Retinal pigment epithelial cell (primary cell): ENCODE measurements at places on chromosomes 1 and 21.

DNA sequence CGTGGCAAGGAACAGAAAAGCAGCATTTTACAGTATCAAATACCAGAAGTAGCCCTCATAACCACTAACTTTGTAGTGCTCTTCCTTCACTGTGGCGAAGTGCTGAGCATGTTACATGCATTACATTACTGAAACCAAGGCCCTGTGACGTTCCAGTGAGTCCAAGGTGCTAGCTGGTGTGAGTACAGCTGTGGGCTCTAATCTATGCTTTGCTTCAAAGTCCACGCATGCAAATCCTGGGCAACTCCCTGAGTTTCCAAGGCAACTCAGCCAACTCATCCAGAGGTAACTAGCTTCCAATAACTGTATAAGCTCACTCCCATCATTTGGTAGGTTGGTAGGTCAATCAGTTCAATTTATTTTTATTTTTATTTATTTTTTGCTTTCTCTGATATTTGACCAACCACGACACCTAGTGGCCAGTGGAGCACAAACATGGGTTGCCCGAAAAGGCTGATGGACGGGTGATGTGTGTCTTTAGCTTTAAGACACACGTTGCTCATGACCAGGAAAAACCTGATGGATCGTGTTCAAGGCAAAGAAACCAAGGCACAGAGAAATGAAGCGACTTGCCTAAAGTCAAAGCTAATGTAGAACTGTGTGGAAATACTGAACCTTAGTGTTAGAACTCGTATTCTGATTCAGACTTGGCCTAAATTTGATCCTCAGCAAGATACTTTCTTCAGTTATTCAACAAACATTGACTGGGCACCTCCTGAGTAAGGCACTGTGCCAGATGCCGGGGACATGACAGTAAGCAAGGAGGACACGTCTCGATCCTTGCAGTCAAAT, 73.0 kb downstream of the GNG12 start:
- DNase-seq: no peak

DNA sequence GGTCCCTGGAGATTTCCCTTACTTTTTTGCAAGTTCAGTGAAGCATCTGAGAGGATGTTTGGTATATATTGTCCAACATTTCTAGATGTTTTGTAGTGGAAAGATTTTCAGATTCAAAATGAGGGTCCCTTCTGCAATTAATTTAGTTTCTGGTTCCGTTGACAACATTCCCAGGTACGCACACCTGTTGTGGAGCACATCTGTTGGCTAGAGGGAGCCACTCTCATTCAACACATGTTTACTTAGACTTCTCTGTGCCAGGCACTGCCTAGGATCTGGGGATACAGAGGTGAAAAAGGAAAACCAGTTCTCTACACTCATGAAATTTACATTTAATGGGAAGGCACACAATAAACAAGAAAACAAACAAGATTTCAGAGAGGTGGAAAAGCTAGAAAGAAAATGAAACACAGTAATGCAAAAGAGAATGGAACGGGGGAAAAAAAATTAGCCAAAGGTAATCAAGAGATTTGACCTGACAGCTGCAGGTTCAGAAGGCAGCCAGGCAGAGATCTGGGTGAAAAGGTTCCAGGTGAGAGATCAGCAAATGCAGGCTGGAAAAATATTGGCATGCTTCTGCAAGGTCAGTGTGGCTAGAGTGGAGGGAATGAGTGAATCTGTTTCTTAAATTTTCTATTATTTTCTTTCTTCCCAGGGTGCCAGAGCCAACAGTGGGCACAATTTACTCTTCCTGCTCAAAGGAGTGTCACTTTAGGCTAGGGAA, 48.4 kb upstream of the KAZN start:
- no peak for DNase-seq

DNA sequence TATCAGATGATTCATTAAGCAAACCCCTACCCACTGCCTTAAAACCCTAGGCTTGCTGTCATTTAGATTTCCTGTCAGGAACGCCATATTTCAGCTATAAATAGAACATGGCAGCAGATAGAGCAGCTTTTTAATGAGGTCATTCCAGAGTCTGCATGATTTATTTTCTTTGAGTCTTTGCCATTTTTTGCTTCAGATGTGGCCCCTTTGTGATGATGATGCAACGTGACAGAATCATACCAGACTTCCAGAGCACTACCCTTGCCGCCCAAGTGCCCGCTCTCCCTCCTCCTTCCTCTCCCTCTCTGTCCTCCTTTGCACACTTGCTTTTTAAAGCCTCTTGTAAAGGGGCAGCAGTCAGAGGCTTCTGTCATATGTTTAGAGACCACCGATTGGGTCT, 55.5 kb upstream of the TRIM67 start:
- DNase-seq: peak; percentile 91

DNA sequence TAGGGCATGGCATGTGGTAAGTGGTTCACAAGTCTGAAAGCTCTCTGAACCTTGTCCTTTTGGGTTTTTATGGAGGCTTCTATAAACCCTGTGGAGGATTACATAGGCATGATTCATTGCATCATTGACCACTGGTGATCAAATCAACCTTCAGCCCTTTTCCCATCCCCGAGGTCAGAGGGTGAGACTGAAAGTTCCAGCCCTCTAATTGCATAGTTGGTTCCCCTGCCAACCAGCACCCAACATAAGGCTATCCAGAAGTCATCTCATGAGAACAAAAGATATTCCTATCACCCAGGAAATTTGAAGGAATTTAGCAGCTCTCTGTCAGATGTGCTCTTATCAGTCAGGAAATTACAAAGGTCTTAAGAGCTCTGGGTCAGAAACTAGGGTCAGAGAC, 89.5 kb upstream of the ARTN start:
- DNase-seq: no peak

DNA sequence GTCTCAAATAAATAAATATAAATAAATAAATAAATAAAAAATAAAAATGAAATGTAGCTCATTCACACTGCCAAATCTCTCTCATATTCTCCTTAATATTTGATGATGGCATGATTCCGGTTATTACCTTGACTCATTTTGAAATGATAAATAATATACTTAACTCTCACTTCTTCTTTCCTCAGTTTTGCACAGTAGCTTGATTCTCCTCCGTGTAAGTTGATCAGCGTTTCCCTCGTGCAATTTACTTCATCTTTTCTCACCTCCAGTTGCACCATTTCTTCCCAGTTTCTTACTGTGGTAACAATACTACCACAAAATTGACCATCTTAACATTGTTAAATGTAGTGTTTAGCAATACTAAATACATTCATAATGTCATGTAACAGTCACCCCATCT, 111.6 kb downstream of the RIPK4 start:
- no peak for DNase-seq

GRCh38 chr1:223700942-223701637, 11.2 kb upstream of the CAPN2 start:
- peak; percentile 92 for DNase-seq

DNA sequence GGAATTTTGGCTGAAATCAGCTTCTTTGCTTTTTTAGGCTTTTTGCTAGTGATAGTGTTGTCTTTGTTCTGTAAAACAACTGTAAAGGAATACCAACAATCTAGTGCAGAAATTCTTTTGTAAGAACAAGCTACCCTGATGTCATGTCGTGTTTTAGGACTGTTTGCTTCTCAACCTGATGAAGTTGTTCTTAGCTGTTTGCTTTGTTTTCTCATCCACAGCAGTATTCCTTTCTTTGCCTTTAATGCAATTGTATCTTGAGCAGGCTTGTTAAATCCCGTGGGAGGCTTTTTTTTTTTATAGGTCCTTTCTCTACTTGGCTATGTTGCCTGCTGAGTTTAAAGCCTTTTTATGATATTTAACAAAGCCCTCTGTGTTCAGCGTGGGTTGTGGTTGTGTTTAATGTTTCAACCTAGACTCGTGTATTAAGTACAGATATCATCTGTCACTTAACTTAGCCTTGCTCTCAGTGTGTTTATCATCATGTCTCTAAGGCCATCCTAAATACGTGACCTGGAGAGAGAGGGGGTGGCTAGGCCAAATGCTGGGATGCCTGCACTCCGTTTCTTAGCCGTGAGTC, 31.6 kb downstream of the ADARB1 start:
- no peak for DNase-seq

- DNase-seq: peak; percentile 93
Observed at GRCh38 chr1:201503397-201504176, 3.3 kb downstream of the CSRP1 start.

- DNase-seq: no peak
Observed at GRCh38 chr1:19859876-19860275, 22.3 kb upstream of the OTUD3 start.

DNA sequence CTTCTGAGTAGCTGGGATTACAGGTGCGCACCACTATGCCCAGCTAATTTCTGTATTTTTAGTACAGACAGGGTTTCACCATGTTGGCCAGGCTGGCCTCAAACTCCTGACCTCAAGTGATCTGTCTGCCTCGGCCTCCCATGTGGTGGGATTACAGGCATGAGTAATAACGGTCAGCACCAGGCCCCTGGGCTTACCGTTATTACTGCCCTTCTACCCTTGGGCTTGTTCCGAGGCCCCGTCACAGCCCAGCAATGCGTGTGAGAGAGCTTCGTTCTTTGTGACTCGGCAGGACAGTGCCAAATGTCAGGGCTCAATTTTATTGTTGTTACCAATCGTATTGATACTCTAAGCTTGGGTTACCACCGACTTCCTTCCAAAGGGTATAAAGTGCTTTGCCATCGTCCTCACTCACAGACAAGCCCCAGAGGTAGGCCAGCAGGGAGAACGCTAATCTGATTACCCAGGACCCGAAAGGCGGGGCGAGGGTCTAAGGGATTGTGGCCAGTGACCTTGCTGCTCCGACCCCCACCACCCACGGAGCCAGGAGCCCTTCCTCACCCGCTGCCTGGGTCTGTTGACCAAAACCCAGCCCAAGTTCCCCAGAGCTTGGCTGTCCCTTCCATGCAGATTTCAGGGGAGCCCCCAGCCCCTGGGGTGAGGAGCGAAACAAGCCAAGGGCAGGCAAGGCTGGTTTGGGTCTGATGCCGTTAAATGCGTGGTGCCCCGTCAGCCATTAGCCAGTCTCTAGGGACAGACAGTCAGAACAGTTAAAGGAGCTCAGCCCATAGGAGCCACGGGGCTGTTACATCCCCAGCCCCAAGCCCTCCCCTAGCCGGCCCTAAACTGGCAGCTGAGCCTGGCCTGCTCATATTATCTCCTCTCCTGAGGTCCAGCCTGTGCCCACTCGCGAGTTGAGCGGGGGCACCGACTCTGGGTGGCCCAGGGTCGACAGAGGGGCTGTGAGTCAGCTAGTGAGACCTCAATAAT, 54.9 kb upstream of the CASZ1 start:
- peak; percentile 26 for DNase-seq

DNA sequence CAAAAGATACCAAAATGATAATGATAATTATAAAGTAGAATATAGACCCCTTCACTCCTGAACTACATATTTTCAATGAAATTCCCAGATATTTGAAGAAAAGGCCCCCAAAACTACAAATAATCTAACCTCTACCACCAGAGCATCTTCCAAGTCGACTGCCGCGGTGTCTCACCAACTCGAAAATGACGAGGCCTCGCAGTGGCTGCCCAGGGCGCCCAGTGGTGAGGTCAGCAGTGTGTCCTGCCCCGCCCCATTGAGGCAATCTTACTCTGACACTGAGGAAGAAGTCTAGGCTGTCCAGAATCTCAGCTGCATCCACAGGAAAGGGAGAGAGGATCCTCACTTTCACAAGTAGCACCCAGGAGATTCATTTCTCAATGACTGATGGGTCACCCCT, 5.2 kb downstream of the DUSP10 start:
- no peak for DNase-seq

GRCh38 chr1:171248841-171249240, 547 bp downstream of the FMO1 start:
- DNase-seq: no peak

GRCh38 chr1:22315315-22316078, 136.2 kb upstream of the ZBTB40 start:
- DNase-seq: no peak

DNA sequence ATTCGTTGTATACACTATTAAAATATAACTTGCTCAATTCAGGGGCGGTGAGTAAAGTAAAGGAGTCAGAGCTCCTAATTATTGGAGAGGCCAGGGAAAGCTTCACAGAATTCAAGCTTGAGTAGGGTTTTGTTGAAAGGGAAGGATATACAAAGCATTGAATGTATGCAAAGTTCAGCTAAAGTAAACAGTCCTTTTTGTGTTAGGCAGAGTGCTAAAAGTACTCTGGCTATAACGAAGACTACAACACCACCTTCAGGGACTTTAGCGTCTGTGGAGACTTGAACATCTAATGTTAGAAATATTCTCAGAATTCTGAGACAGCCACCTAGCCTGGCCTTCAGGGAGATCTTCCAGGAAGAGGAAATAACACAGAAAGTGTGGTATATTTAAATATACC, 1.1 kb downstream of the FALEC start:
- DNase-seq: no peak

DNA sequence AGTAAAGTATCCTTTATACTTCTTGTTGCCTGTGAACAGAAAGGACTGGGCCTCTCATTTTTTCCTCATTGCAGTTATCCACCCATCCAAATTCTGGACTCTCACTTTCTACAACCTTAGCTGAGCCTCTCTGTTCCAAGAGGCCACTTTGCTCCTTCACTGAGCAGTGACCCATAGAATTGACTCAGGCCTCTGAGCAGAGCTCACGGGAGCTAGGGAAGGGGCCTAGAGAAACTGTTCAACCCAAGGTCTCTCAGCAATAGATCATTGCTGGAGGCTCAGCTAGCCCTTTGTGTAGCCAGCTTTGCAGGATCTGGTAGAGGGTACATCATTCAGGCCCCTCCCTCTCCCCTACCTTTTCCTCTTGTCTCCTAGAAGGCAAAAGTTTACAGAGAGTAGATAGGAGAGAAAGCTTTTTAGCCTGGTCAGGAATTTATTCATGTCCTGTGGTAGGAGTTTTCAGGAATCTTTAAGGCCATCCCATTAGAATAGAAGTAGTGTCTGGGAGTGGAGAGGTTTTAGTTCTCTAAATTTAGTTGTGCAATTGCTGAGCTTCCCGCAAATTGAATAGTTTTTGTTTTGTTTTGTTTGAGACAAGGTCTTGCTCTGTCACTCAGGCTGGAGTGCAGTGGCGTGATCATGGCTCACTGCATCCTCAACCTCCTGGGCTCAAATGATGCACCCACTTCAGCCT, 6.7 kb downstream of the INTS3 start:
- no peak for DNase-seq

DNA sequence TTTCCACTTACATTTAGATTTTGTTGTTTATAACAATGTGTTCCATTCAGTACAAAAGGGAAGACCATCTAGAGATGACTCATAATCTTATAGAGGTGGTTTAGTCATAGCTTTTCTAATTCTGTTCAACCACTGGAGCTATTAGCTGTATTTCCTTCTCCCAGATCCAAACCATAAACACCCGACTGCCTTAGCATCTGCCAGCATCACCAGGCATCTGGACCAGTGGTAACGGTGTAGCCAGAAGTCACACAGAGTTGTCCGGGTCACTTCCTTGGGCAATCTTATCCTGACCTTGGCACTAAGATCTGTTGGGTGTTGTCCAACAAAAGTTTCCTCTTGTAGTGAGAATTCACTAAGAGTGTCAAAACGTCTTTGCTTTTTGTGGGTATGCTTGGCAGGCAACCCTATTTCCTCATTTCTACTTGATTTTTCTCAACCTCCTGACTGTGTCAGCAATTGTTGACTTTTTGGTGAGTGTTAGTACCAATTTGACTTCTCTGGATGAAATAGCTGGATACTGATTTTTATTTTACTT, 372.1 kb upstream of the B3GALT2 start:
- peak; percentile 89 for DNase-seq
